ENCODE measurements at places on chromosomes 1 and 21.

DNA sequence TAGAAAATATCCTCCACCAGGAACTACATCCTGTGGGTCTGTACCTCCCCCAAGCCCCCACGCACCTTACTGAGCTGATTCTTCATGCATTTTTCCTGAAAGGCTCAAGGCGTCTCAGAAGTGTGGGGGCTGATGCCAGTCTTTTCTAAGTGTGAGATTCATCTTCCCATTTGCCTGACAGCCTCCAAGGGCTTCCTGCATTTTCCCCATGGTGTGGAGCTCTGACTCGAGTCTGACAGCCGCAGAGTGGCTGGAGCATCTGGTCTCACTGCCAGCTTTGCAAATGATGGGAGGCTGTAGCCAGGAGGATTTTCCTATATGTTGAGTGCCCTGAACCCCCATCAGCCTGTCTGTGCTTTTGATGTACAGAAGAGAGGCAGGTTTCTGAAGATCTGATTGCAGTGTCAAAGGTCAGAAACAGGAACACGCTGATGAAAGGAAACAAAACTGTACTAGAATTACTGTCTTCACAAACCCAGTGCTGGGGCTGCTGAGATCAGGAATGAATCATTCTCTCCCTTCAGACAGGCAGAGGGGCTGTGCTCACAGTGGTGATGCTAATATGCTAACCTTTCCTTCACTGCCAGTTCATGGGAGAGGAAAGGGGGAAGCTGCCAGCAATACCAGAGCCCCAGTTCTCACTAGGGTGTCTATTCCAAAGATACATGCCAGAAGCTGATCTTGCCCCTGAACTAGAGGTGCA lies 201.5 kb upstream of the C1orf174 start:
- no peak for DNase-seq

GRCh38 chr1:51551081-51551480 lies 32.0 kb upstream of the EPS15 start:
- DNase-seq: no peak

DNA sequence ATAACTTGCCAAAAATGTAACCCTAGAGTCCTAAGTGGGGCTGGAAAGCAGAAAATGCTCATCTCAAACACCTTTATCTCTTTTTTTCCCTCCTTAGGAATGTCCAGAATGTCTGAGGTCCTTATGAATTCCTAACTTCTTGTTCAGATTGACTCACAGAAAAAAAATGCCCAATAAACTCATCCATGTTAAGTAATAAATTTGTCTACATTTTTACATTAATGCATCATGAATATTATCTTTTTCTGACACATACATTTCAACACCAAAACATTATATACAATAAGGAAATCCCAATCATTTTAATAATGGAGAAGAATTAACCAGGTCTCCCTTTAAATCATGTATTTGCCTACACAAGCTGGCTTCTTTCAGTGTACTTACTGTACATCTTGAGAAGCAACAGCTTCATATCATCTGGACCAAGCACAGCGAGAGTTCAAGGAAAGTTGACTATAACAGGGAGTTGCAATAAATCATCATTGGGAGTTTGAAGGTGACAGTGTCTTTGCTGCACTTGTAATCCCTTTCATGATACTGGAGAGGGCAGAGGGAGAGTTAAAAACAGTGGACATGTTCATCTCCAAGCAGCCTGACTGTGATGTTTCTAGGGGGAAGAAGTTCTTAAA lies 565.2 kb downstream of the LTN1 start:
- DNase-seq: no peak

GRCh38 chr1:40701684-40702083 lies 10.2 kb downstream of the NFYC start:
- no peak for DNase-seq

DNA sequence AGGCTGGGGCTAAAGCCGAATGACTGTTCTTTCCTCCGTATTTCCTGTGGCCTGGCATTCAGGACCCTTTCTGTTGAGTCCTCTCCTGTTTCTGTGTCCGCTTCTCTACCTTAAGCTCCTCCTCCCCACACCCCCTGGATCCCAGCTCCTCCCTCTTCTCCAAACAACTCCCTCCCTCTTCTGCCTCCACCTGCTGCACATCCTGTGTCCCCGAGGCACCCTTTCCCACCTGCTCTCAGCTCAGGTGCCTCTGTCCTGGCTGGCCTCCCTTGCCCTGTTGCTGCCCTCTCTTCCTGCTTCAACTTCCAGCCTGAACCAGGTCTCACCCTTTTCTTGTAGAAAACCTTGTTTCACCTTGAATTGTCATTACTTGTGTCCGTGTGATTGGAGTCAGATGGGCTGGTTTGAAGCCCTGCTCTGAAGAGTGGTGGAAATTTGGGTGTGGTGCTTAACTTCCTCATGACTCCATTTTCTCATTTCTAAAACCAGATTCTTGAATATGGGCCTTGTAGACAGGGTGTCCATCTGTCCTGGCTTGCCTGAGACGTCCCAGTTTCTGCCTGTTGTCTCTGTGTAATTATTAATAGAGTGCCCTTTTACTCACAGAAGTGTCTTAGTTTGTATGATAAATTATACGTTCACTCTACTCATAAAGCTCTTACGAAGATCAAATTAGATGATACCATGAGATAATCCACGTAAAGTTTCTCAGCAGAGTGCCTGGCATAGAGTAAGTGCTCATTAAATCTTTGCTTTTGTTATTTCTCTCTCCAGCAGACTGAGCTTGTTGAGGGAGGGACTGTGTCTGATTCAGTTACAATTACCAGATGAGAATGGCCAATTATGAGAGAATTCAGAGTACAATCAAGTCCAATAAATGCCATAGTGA lies 58.9 kb upstream of the TRABD2B start:
- DNase-seq: no peak

GRCh38 chr1:19442154-19443096 lies 42.9 kb downstream of the CAPZB start:
- DNase-seq: no peak

GRCh38 chr1:32208891-32209328 lies at the start of gene DCDC2B:
TSS of gene DCDC2B (plus strand) at chr1:32209089. CDS start at chr1:32209094, 5 bp downstream.
- DNase-seq: no peak

DNA sequence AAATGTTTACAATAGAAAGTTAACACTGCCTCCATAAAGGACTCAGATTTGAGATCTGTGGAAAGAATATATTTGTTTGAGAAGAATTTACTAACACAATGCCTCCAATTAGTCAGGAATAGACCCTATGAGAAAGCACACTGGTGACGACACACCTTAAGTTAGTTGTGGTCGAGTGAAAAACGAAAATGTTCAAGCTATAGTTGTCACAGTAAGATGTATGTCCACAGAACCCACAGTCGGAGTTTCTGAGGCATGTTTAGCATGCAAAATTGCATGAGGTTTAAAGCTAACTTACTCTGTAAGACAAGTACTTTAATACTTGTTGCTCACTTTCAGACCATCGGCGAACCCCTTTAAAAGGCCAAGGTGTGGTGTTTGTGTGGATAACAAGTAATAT lies 69.9 kb upstream of the SIPA1L2 start:
- DNase-seq: no peak

All from stimulated activated naive CD4-positive, alpha-beta T cell (primary cell).